ENCODE measurements at places on chromosomes 13 and 19.

DNA sequence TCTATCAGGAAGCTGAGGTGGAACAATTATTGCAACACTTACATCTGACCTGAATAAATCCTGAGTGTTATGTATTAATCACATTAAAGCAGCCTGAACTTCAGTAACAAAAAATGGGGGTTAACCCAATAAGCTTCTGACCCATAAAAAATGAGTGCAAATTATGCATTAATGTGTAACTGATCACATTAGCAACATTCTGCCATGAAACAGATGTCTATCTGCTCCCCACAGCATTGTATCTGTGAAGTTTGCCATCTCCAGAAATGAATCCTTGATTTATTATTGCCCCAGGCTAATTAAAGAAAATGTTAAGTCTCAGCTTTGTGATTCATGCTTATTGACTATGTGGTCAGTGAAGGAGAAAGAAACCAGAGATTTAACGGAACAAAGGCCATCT is 304.9 kb downstream of the PCDH20 start:
- no peak for DNase-seq

DNA sequence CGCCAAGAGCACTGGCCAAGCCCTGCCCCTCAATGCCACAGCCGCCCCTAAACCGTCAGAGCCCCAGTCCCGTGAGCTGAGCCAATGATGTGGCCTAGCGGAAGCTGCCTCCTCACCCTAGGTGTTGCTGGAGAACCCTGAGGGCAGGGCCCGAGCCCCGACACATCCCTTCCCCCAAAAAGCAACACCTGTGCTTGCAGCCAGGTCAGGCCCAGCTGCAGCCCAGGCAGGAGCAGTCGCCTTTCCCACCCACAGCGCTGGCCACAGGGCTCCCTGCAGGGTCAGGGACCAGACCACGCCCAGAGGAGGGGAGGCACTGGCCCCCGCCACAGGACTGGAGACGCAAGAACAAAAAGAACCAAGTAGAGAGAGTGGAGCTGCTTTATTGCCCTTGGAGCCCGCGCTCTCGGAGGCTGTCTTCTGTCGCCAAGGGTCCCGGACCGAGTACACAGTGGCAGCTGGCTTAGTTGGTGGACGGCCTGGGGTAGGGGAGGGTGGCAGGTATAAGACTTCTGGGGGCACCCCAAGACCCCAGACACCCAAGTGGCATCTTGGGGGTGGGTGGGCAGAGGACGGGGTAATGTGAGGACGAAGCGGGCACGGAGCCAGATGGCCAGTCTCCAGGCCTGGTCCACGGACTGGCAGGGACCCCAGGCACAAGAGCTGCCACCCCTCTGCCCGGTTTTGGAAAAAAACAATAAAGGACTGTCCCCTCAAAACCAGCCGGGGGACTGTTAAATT is 3.3 kb downstream of the P2RY11 start:
- DNase-seq = no peak

DNA sequence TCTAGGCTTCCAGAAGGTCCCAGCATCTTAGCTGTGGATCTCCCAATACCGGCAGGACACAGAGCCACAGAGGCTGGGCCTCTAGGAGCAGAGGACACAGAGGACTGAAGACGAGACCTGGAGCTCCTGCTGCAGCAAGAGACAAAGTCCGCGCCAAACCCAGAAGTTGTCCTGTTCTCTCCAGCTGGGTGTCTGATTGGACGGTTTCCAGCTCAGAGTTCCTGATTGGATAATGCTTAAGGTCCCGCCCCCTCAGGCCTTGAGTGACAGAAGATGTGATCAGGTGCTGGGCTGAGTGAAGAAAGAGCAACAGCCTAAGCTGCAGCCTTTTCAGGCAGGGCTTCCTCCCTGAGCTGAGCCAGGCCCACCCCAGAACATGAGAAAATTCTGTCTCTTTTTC is 59.9 kb upstream of the ZNF85 start:
- DNase-seq = no peak

DNA sequence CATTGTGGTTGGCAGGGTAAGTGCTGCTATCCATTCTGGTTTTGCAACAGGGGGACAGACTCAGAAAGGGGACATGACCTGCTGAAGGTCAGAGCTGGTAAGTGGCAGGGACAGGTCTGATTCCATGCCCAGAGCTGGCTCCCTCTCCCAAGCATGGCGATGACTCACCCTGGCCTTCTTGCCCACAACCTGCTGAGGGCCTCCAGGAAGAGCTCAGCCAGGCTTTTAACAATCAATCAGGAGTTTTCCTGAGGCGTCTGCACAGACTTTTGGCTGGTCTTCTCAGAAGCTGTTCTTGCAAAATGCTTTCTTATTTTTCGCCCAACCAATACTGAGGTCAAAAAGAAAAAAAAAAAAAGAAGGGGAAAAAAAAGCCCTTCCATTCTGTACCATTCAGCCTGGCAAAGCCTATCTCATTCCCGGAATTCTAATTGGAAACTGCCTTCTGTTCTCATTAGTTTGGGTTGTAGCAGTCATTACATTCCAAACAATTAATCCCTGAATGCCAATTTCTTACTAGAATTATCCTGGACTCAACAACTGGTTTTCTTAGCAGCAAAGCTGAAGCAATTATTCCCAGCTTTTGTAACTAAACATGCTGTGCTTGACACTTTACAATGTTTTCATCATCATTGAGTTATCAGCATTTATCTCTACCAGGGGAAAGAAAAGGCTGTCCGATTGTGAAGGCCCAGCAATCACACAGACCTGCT is 17.7 kb downstream of the SIAH3 start:
- peak; percentile 70 for DNase-seq

- DNase-seq = no peak
Measured at GRCh38 chr19:50817941-50818858, 5.4 kb downstream of the KLK1 start.

GRCh38 chr13:66273011-66273410 is 957.1 kb downstream of the PCDH9 start:
- no peak for DNase-seq

- DNase-seq = no peak
Measured at GRCh38 chr13:20090349-20090748, 70.5 kb downstream of the GJA3 start.

- no peak for DNase-seq
Measured at GRCh38 chr13:23690668-23691067, 120.5 kb downstream of the TNFRSF19 start.

GRCh38 chr19:17243830-17244617 is 1.7 kb downstream of the NR2F6 start:
- DNase-seq = peak; percentile 63

DNA sequence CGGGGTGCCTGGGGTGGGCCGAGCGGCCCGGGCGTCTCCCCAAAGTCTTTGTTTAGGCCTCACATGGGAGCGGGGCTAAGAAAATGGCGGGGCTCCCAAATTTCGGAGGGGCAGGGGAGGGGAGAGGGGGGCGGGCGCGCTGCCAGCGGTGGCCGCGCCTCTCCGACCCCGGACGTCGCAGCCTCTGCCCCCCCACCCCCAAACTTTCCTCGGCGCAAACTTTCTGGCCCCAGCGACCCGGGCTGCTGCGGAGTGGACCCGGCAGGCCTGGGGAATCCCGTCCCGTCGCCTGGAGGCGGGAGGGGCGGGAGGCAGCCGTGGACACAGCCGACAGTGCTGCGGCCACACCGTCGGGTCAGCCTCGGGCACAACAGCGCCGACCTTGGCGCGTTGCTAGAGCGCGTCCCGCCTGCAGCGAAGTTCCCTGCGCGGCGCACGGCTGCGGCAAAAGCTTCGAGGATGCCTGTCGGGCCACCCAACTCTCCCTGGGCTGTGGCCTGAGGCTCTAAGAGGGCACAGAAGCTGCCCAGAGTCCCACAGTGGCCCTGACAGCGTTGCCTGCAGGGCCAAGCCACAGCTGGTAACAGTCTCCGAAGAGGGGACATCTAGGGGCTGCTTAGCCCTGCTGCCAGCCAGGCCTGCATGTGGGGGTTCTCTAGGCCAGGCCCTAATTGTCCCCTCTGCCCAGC is 1.3 kb downstream of the NFIX start:
- DNase-seq = peak; percentile 61

- no peak for DNase-seq
Measured at GRCh38 chr13:74316547-74316946, 182.3 kb upstream of the KLF12 start.

DNA sequence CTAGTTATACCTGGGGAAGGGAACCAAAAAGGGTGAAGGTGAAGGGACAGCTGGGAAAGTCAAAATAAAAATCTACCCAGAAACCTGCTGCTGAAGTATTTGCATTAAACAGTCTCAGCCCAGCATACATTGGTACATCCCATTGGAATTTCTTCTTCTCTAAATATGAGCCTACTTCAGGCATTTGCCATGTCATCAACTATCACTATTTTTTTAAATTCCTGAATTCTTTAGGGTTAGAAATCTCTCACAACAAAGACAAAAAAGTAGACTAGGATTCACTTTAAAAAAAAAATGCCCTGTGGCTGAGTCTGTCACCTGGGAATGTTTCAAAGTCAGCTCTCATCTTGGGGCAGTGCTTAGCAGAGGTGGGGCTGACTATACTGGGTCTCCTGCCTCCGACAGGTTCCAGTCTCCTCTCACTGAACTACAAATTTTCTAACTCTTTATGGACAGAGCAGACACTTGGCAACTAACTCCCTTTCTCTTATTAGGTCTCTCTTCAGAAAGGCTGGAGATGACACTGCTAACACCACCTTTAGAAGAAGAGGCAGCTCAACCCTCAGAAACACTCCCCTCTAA is 141.2 kb downstream of the LHFPL6 start:
- no peak for DNase-seq

DNA sequence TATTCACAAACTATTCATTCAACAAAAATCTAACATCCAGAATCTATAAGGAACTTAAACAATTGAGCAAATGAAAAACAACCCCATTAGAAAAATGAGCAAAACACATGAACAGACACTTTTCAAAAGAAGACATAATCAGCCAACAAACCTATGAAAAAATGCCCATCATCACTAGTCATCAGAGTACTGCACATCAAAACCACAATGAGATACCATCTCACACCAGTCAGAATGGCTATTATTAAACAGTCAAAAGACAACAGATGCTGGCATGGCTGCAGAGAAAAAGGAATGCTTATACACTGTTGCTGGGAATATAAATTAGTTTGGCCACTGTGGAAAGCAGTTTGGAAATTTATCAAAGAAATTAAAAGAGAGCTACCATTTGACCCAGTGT is 487.6 kb downstream of the GPC6 start:
- DNase-seq = peak; percentile 79

DNA sequence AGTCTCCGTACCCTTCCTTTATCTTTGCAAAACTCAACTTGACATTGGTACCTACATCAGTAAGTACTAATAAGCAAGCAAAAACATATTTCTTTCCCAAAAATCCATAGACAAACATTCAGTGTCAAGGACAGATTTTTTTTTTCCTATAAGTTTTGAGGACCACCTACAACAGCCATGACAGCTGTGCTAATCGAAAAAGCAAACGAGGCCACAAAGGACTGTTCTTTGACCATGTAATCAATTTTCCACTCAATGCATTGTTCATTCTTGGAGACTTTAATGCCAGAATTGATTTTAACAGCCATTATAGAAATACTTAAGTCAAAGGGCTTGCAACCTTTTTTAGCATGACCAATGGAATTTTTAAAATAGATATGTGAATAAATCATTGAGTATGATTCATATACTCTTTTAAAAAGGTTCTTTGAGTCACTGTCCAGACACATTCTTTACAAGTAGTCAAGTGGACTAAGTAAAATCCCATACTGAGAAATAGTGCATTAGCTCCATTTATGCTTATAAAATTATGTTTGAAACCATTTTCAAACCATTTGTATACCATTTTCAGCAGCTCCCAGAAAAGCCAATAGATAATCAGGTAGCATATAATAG is 323.9 kb downstream of the MZT1 start:
- DNase-seq = no peak

GRCh38 chr19:5966215-5966614 is 11.7 kb downstream of the RANBP3 start:
- no peak for DNase-seq

GRCh38 chr13:77554069-77554468 is 18.6 kb downstream of the SCEL start:
- no peak for DNase-seq

GRCh38 chr13:72390909-72391308 is 336.5 kb downstream of the MZT1 start:
- no peak for DNase-seq

- no peak for DNase-seq
Measured at GRCh38 chr13:27878274-27878673, 41.5 kb upstream of the PDX1 start.

Data from myocyte (in vitro differentiated cells).